ENCODE measurements at places on chromosomes 7 and 10. TPM values are rescaled to one million over a fixed set of nuclear protein-coding genes. Genes with fewer than 3 reads are reported as not detected.

The CHST3 gene
- total RNA-seq, result 41.2 TPM

The RAMP3 gene
- total RNA-seq, result 117 TPM

The CALHM1 gene
- total RNA-seq, result not detected

The MBL2 gene
- 0.21 TPM for total RNA-seq

The WDFY4 gene
- total RNA-seq, result 5.0 TPM

DNA sequence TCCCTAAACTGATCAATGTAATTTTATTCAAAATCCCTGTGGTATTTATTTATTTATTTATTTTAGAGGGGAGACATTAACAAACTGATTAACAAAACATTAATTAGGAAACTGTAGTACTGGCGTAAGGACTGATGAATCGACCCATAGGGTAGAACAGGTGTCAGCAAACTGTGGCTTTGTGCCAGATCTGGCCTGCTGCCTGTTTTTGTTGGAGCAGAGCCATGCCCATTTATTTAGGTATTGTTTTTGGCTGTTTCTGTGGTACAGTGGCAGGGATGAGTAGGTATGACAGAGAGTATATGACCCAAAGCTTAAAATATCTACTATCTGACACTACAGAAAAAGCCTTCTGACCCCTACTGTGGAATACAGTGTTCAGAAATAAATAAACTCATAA, 332.5 kb upstream of the ETV1 start:
- DNase-seq, result no peak

- no peak for DNase-seq
These were observed 2.3 kb downstream of the GLRX3 start for GRCh38 chr10:130138479-130138866.

DNA sequence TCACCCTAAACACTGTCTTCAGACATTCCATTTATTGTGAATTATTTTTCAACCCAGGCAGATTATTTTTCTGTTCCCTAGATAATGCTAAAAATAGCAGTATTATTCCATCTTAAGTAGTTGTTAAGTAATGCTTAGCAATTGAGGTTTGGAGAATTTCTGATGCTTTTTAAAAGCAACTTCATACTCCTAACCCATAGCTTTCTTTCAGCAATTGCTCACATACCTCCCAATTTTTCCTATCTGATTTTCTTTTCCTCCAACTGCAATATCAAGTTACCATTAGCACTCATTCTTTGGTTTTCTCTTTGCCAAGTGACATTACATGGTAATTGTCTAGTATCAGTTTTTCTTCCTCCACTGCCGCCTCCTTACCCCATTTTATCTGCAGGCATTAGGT, 104.7 kb downstream of the GPR85 start:
- no peak for DNase-seq

GRCh38 chr10:87761892-87762291, 56.1 kb downstream of the ATAD1 start:
- DNase-seq, result no peak

- DNase-seq, result no peak
These were observed 56.4 kb downstream of the DPYSL4 start for GRCh38 chr10:132243141-132243540.

GRCh38 chr7:1883834-1884582, 213.9 kb downstream of the ELFN1 start:
- DNase-seq, result no peak

DNA sequence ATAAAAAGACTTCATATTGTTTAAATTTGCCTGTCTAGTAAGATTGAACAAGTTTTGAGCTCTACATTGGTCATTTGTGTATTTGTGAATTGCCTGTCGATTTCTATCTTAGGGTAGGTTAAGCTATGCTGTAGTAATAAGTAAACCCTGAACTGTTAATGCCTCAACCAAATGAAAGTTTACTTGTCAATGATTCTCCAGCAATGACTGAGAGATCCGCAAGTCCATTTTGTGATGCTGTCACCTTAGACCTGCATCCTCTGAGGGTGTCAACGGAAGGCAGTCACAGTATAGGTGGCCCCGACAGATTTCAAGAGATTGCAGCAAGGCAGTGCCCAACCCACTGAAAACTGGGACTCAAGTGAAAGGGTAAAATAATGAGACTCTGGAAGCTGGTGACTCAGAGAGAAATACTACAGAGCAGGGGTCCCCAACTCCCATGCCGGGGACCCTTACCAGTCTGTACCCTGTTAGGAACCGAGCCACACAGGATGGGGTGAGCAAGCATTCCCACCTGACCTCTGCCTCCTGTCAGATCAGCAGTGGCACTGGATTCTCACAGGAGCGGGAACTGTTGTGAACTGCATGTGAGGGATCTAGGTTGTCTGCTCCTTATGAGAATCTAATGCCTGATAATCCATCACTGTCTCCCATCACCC, 10.8 kb upstream of the PHYH start:
- no peak for DNase-seq

- no peak for DNase-seq
These were observed 3.0 kb downstream of the CALN1 start for GRCh38 chr7:72408966-72409637.

DNA sequence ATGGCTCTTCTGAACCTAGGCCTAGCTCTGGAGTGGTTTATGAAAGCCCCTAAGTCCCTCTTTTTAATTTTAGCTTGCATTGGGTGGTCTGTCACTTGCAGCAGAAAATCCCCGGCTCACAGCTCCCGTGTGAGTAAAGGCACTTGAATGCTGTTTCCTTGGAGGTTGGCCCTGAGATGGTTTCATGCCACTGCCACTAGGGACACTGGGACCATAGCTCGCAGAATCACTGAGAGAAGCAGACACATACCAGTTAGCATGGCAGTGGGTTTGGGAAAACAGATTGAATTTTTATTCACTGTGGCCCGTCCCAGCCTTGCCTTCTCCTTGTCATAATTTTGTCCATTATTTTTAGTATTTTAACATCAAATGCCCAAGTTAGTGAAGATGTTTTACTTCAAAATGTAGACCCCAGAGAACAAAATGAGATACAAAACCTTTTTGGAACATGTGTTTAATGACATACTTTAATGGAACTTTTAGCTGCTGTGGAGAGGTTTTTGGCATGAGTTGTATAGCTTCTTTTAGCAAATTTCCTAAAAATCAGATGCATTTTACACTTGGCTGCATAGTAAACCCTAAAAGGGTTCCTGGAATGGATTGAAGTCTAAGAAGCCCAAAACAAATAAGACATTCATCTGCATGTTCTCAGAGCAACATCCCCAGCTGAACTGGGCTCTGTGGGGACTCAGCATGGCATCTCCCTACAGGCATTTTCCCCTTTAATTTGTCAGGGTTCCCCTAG, 259.7 kb upstream of the PITRM1 start:
- DNase-seq, result no peak

DNA sequence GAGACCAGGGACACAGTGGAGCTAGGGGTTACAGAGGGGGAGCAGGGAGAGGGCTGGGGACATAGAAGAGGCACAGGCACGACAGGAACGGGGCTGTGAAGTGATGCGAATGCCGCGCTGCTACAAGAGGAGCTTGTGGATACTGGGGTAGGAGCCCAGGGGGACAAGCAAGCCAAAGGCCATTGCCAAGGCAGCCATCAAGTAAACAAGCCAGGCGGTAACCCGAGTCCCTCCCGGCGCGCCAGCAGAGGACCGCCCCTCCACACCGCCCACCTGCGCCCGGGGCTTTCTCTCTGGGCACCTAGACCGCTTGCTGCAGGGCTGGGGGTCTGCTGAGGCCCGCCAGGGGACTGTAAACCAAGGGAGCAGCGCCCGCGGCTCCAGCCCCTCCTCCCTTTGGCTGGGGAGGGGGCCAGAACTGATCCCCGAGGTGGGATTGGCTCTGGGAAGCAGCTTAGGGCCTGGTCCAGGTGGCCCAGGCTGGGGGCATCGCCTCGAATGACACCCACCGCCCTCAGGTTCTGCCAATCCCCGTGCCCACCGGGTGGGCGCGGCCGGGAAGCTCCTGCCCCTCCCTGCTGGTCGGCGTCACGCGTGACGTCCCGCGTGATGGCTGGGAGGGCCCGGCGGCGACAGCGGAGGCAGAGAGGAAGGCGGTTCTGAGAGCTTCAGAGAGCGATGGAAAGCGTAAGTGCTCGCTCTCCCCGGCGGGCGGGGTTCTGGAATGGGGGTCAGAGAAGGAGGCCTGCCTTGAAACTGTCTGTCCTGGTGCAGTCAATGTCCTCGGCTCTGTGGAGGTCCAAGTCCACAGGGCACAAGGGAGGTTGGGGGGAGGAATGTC, 982 bp downstream of the SFXN3 start:
- peak; percentile 73 for DNase-seq

DNA sequence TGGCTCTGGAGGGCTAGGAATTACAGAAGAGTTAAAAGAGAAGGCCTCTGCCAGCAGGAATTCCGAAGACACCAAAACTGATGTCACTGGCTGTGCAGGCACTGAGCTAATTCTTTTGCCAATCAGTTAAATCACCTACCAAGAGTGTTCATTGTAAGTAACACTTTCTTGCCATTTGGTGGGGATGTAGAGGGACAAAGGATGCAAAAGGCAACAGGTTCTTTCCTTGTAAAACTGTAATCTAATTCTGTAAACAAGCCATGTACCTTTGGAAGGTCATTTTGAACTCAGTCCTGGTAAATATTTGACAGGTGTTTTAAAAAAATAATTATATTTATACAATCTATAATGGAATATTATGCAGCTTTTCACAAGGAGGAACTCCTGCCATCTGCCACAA, 438.4 kb downstream of the AUTS2 start:
- DNase-seq, result no peak

DNA sequence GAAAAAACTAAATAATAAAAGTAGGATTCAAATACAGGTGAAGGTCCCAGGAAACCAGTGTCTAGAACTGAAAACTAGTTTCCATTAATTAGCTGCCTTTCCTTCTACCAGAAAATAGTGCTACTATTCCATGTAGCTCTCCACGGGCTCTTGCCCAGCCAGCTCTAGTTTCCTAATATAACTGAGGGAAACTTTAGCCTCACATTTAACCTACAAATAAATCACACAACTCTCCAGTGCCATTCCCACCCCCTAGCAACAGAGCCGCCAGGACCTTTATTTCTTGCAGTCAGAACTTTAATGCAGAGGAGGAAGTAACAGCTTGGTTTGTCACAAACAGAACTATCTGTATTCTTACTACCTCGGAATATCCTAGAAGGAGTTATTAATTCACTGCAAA, 10.3 kb downstream of the TOMM7 start:
- DNase-seq, result no peak

DNA sequence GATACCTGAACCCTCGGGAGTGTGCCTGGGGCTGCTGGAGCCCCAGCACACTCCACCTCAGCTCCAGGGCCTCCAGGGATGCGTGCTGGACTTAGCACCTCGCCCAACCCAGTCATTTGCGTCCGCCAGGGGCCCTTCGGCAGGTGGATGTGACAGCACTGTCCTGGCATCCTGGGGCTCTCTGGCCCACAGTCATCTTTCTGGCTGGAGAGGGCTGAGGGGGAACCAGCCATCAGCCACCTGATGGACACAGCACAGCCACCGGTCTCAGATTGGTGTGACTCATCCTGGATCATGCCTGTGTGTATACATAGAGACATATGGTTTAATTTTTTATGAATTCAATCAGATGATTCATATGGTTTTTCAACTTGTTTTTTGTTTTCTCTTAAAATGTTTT, 11.1 kb downstream of the ZNF775 start:
- DNase-seq, result no peak

DNA sequence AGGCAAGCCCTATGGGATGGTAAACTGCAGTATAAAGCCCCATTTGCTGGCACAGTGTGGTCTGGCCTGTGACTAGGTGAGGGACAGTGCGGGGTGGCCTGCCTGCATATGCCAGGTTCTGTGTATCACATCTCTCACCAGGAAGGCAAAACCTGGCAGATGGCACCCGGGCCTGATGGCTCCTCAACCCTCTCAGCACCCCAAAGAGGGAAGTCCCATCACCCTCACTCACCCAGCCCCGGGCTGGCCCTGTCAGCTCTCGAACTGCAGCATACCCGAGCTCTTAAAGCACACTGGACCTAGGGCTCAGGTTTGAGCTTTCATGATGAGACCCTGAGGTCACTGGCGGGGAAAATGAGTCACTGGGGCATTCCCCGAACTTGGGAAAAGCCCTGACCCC, 130.5 kb downstream of the LHPP start:
- DNase-seq, result no peak

DNA sequence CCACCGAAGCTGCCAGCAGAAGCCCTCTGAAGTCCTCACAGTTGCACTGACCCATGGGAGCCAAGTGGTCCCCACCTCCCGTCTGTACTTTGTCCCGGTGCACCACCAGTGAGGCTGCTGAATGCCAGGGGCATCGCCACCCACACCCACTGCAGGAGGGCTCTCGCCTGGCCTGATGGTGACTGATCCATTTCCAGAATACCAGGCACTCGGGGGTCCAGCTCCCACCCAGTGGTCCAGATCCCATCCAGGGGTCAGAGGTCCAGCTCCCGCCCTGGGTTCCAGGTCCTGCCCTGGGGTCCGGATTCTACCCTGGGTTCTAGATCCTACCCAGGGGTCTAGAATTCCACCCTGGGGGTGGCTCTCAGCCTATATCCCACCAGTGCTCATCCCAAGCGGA, 9.1 kb upstream of the JAKMIP3 start:
- no peak for DNase-seq

DNA sequence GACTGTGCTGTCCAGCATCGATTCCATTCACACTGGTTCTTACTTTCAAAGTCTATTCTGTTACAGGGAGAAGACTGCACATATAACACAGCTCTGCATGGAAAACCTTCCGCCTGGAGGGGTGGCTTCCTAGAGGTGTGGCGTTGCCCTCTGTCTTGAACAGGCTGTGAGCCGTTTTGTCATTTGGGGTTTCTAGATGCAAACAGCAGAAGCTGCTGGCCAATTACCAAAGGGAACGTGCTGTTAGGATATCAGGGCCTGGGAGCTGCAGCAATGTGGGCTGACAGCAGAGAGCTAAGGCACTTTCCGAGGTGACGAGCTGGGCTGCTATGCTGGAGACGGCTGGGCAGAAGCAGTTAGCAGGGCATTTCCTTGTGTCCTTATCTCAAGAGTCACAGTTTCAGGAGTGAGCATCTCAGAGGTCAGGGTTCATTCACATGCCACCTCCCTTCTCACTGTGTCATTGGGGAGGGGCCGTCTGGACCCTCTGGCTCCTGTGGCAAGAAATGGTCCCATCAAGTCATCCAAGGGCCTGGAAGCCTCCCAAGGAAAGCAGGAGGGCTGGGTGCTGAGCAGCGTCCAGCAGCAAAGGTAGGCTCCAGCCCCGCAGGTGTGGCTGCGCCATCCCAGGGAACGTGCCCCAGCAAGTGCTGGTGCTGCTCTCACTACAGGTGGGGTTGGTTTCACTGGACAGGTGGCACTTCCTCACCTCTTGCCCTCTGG, 106.5 kb downstream of the WDR37 start:
- DNase-seq, result no peak

DNA sequence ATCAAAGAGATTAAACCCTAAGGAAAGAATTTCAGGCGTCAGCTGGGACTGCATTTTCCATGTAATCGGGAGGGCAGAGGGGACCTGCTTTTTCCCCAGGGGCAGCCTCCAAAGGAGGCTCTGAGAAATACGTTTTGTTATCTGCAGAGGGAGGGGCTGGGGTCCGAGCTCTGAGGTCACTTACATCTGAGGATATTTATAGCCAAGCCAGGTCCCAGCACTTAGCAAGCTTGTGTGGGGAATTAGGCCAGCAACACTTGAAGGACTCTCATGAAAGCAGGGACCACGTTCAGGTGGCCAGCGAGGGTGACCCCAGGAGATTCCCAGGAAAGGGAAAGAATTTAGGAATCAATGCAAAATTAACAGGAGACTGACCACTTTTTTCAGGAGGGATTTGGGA, 20.6 kb upstream of the GDI2 start:
- DNase-seq, result no peak

- peak; percentile 40 for DNase-seq
These were observed 28.5 kb downstream of the RET start for GRCh38 chr10:43105102-43105955.

Measured in tibial nerve (tissue), 4 donors.